ENCODE measurements at places on chromosomes 7 and 10.

DNA sequence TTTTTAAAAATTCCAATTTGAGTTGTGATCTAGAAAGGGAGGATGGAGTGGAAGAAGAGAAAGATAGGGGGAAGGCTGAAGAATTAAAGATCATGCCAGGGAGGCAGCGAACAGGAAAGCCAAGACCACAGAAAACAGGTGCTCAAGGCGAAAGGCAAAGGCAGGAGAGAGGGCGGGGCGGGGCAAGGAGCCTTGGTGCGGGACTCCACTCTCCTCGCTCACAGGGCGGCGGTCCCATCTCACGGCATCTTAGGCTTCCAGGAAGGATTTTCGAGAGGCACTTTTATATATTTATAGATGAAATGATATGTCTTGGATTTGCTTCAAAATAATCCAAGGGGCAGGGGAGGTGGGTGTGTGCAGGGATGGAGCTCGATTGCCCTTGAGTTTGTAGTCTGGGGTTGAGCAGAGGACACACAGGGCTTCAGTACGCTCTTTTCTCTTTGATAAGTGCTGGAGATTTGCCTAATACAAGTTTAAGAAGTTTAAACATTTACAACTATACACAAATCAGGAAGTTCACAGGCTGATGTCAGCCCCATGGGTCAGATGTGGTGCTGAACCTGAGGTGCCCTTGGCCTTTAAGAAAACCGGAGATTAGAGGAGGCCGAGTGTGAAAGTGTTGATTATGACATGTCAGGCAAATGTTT is 161.1 kb downstream of the PRKAG2 start:
- no peak for DNase-seq

- DNase-seq = no peak
Measured at GRCh38 chr10:60425392-60426110, 35.9 kb upstream of the ANK3 start.

DNA sequence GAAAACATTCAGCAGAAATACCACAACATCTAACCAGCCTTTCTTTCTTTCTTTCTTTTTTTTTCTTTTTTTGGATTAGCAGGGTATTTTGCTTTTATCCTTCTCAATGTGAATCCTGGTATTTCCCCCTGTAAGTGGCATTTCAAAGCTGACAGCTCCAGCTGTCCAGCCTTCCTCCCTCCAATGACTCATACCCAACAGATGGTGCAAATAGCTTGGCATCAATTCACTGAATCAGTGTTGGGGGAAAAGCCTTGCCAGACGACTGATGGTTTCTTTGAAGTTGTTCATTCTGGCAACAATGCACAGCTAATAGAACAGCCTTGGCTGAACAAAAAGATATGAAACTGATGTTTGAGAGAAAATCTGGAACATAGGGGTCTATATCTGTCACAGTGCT is 316.8 kb upstream of the STEAP1 start:
- DNase-seq = peak; percentile 50

DNA sequence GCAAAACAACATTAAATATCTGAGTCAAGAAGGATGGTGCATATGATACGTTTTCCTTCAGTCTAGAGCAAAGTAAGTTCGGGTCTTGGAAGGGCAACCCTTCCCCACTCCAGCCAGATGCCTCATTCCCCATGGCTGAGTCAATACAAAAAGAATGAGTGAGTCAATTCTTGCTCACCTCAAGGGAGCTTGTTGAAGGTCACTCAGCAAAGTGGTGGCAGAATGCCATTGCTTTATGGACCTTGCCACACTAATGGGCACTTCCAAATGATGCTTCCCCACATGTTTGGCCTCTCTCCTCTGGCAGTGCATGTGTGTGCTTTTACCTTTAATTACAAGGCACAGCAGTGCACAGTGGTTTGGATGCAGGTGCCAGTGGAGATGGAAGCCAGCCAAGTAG is 296.5 kb downstream of the SORCS3 start:
- no peak for DNase-seq

- DNase-seq = no peak
Measured at GRCh38 chr7:3367261-3367660, 66.2 kb downstream of the SDK1 start.

GRCh38 chr7:105769901-105770628 is 106.3 kb downstream of the ATXN7L1 start:
- peak; percentile 49 for DNase-seq

- DNase-seq = no peak
Measured at GRCh38 chr10:102602272-102603045, 41.8 kb upstream of the TRIM8 start.
